ENCODE measurements at places on chromosomes 2 and 18.
A peak's percentile ranks its signal among the peaks of the same experiment; 100 is the strongest.

- DNase-seq = peak; percentile 39
Measured at GRCh38 chr2:57333221-57333620, 713.4 kb upstream of the VRK2 start.

GRCh38 chr2:19471491-19471890, 113.1 kb upstream of the OSR1 start:
- DNase-seq = no peak

GRCh38 chr2:241496904-241497877, 11.2 kb downstream of the STK25 start:
- DNase-seq = no peak

- DNase-seq = peak; percentile 64
Measured at GRCh38 chr2:46657042-46657504, 177.7 kb downstream of the TMEM247 start.

Measured in EH (cell line).